GM23338 (cell line): ENCODE measurements at places on chromosomes 2 and 18. TPM values are rescaled to one million over a fixed set of nuclear protein-coding genes. Genes with fewer than 3 reads are reported as not detected.

GRCh38 chr18:58269931-58270330 lies 225.9 kb downstream of the NEDD4L start:
- no peaks in the 10 kb centered on the region for H3K36me3 ChIP-seq
- H3K4me1 ChIP-seq = peaks cover 21% of the 10 kb centered on the region
- H3K27ac ChIP-seq = no peak overlapping the region
- DNase-seq = no peak
- no peaks in the 10 kb centered on the region for H3K27me3 ChIP-seq

DNA sequence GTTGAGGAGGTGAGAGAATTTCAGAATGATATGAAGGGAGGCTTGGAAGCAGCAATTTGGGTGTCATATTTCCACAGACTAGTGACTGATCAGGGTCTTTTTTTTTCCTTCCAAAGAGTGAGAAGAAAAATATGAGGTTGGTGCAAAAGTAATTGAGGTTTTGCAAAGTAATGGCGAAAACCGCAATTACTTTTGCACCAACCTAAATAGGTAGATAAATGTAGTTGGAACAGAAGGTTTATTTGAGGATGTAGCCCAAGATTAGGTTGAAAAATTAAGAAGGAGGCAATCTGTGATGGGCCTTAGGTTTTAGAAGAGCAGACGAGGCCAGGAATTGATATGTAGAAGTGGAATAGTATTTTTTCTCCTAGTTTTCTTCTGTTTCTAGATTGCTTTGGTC lies 7.8 kb upstream of the LTBP1 start:
- H3K27me3 ChIP-seq = no peaks in the 10 kb centered on the region
- H3K4me1 ChIP-seq = peaks cover 29% of the 10 kb centered on the region
- DNase-seq = no peak
- no peaks in the 10 kb centered on the region for H3K36me3 ChIP-seq

The RPL31 gene
- 3,213 and 3,415 TPM in 2 replicates for polyA plus RNA-seq

GRCh38 chr2:62661263-62661635 lies 44.3 kb upstream of the EHBP1 start:
- peak; percentile 16 for DNase-seq
- H3K27me3 ChIP-seq = no peaks in the 10 kb centered on the region
- no peak overlapping the region for H3K27ac ChIP-seq
- H3K4me1 ChIP-seq = peaks cover 5% of the 10 kb centered on the region; the same call in 1 of the 2 replicates

The FER1L5 gene
- 0.07 and 0.18 TPM in 2 replicates for polyA plus RNA-seq

DNA sequence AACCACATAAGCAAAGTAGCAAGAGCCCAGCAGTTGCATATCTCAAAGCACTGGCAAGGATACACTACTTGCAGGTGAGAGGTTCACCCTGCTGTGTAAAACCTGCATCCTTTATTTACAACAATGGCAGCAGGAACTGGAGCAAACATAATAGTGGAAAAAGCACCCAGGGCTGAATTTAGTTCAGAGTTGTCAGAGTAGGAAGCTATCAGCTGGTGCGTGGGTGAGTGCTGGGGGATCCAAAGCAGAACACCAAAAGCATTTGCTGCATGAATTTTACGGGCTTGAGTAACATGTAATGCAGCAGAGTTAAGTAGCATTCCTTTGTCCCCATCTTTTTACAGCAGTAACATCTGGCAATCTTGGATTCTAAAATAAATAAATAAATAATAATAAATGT lies 73.5 kb upstream of the SRD5A2 start:
- H3K27ac ChIP-seq = no peak overlapping the region
- H3K27me3 ChIP-seq = no peaks in the 10 kb centered on the region
- H3K4me3 ChIP-seq = no peak overlapping the region
- no peaks in the 10 kb centered on the region for H3K4me1 ChIP-seq
- H3K36me3 ChIP-seq = no peaks in the 10 kb centered on the region

The TCF7L1 gene
- 101 and 113 TPM in 2 replicates for polyA plus RNA-seq

DNA sequence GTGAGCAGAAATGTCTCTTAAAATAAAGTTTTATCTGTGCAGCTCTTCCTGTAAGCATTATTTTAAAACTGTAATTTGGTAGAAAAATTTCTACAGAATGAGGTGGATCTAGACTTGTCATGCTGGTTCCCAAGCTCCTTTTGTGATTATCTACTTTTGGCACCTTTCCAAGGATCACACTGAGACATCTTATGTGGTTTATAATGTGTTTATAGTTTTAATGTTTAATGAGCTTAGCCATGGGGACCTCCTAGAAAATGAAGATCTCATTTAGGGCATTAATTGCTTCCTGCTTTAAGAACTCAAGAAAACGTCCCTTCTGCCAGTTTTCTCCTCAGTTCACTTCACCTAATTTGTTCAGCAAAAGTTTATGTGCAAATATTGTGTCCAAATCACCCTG lies 468.4 kb downstream of the SUCLG1 start:
- DNase-seq = no peak
- no peaks in the 10 kb centered on the region for H3K4me1 ChIP-seq
- H3K27me3 ChIP-seq = no peaks in the 10 kb centered on the region
- H3K27ac ChIP-seq = no peak overlapping the region
- no peaks in the 10 kb centered on the region for H3K36me3 ChIP-seq
- H3K4me3 ChIP-seq = no peak overlapping the region

- no peak for DNase-seq
- H3K27me3 ChIP-seq = no peaks in the 10 kb centered on the region
- H3K4me3 ChIP-seq = no peak overlapping the region
- no peak overlapping the region for H3K27ac ChIP-seq
- H3K4me1 ChIP-seq = 0 out of 2 replicates have a peak, but pooled peaks cover 2% of the 10 kb centered on the region
These were observed 51.7 kb downstream of the TMEM163 start for GRCh38 chr2:134667081-134667480.
